ENCODE measurements at places on chromosomes 1 and 21.

DNA sequence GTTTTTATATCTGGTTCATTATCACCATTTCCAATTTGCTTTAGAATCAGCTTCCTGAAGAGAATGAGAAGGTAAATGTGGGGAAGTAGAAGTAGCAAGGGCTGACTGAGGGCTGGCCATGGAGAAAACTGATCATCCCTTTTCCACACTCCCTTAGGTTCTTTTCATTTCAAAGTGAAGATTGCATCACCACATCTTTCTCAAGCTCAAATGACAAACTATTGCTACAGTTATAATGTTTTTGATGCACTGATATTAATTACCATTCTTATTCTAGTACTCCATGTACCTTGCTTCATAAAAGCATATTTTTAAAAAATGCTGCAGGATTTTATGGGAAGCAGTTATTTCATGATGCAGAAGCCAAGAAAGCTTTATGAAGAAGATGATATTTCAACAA, 7.9 kb upstream of the AK5 start:
- no peak for DNase-seq

- DNase-seq: no peak
Measured at GRCh38 chr21:14866859-14867765, 197.7 kb downstream of the NRIP1 start.

DNA sequence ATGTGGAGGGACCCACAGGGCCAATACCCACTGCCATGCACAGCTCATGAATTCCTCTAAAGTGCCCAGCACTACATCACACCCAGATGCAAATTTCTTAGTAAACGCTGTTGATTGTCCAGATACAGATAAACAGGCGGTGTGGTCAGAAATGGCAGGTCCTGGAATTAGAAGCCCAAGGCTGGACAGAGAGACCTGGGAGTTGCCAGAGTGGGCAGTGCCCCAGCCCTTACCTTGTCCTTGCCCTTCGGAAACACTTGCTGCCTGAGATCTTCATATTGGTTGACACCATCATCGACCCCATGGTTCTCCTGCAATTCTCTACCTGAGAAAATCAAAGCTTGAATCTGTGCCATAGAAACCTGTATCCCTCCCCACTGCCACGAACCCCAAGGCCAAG, 149.3 kb upstream of the ETV3 start:
- DNase-seq: no peak

DNA sequence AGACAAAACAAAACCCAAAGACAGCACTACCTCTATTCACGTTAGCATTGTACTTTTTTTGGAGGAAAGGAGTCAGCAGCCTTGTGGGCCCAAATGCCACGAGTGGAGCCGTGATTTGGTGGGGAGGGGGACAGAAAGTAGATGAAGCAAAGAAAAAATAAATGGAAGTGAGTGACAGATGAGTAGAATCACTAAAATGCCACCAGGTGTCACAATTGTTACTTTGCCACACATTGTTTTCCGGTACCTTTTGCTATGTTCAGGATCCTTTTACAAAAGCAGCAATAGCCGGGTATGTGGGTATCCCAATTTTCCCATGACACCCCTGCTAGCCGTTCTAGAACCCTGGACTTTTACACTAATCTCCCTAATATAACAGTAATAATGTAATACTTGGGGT, 85.0 kb upstream of the AK4 start:
- DNase-seq: no peak

DNA sequence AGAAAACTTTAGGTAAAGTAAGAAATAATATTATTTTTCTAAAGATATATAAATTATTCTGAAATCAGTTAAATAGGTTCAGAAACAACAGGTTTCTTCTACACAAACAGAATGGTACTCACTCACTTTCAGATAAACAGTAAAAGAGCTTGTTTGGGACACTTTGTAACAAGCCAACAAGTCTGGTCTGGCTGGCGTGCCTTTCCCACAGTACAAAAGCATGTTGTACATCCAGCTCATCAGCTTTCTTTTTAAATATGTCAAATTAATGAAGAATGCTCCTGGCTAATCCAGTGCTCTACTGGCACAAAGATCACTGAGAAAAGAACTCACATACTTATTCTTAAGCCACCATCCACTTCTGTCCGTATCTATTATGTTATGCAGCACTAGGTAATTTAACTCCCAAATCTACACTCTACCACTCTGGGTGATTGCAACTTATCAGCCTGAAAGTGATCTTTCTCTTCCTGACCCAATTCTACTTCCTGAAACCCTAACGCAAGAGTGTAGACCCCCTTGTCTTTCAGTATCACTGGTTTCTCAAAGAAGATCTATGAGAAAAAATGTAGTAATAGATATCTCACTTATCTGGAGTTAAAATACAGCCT, 32.6 kb downstream of the TRIT1 start:
- DNase-seq: no peak

DNA sequence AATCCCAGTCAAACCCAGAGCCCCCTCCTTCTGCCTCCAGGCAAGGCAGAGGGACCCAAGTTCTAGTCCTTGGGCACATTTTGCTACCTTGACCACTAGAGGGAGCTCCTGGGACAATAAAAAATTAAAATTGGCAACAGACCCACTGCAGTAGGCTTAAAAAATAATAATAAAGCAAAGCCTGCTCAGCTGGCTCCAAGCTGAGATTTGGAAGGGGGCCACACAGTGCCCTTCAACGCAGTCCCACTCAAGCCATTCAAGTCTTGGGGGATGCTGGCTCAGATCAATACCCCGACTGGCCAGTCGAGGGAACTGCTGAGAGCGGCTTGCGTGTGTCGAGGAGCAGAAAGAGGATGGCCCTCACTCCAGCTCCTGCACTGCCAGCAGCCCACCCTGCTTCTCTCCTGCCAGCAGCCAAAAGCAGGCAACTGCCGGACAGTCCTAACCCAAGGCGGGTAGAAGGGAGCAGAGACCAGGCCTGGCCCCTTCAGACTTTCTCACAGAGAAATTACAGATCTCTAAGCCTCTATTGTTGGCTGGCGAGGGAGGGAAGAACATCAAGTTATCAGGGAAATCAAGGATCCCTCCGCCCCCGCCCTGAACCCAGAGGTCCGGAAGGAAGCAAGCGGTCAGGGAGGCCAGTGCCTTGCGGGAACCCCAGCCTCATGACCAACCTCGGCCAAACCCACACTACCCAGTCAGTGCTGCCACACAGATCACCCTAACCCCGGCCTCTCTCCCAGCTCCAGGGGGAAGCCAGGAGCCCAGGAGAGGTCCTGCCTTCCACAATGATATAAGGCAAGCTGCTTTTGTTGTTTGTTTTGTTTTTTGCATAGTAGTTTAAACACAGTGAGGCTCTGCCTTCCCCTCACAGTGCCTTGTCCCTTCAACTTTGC, 4.9 kb upstream of the ALDH4A1 start:
- DNase-seq: peak; percentile 52

DNA sequence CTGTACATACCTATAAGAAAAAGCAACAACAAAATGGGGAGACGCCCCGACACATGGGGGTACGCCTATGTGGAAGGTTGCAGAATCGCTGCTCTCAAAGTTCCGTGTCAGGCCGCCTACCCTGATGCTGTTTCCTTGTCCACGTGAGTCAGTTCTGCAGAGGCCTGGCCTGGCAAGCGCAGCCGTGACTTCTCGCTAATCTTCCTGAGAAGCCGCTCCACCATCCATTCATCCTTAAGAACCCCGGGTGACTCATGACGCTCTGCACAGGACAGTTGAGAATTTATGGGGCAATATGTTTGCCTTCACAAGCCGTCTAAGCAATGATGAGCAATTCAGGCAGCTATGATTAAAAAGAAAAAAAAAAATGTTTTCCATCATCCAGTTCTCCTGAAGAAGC, 122.3 kb upstream of the TMPRSS2 start:
- DNase-seq: no peak

- DNase-seq: no peak
Measured at GRCh38 chr1:30111431-30111830, 612.0 kb downstream of the MATN1 start.

DNA sequence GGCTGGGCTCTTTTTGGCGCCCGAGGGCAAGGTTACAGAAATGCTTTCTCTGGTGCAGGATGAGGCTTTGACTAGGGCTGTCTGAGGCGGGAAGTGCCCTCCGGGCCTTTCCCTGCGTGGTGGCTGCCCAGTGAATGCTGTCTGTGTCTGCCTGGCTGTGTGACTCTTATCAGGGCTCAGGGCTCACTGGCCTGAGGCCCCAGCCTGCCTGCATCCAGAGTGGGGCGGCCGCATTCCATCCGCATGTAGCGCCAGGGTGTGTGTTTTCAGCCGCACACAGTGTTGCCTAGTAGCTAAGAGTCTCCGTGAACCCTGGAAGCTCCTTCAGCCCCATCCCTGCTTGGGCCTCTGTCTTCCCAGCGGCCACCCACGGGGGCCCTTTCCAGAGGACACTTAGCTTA, 59.1 kb downstream of the FAAP20 start:
- no peak for DNase-seq

DNA sequence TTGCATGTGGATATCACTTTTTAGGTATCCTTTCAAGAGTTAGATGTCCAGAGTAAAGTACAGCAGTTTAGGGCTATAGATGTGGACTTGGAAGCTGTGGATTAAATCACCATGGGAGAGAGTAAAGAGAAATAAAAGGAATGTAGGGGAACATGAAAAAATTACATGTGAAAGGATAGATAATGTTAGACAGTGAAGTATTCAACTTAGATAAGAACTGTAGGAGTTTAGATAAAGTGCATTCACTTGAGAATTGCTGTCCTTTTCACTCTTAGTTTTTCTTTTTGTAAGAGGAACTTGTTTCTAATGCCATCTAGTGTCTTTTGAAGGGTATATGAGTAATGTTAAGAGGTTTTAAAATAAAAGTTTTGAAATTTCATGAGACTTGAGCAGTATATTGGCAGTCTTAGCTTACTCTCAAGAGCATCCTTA, 40.1 kb downstream of the MAST2 start:
- no peak for DNase-seq

DNA sequence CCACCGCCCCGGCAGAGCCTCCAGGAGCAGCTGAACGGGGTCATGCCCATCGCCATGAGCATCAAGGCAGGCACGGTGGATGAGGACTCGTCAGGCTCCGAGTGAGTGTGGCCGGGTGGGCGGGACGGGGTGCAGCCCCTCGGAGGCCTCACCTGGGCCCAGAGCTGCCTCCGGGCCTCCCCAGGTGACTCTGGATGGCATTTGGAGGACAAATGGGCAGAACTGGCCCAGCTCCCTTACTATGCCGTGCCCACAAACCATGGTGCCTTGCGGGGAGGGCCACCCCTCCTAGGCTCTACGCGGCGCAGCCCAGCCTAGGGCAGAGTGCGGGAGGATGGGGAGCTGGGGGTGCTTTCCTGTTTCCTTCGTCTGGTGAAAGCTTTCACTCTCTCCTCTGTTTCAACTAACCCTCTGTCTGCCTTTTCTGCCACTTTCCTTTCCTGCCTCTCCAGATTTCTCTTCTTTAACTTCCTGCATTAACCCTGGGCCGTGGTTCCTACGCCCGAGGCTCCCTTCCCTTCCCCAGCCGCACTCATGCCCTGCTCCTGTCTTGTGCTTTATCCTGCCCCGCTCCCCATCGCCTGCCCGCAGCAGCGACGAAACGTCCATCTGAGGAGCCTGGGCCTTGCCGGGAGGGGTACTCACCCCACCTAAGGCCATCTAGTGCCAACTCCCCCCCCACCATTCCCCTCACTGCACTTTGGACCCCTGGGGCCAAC, 9.2 kb downstream of the PSRC1 start:
- DNase-seq: no peak

DNA sequence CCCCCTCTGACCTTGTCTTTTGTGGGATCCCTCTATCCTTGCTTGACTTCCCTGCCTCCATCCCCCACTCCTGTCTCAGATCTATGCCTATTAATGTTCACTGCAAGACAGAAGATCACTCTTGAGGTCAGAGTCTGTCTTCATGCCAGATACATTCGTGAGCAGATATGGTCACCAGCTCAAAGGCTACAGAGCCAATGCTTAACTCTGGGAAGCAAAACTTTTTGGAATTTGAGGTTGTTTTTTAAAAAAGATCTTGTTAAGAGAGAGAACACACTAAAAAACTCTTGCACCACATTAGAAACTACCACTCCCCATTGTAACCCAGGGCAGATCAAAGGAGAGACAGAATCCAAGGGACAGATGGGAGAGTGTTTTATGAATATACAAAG, 17.1 kb upstream of the A3GALT2 start:
- DNase-seq: no peak

DNA sequence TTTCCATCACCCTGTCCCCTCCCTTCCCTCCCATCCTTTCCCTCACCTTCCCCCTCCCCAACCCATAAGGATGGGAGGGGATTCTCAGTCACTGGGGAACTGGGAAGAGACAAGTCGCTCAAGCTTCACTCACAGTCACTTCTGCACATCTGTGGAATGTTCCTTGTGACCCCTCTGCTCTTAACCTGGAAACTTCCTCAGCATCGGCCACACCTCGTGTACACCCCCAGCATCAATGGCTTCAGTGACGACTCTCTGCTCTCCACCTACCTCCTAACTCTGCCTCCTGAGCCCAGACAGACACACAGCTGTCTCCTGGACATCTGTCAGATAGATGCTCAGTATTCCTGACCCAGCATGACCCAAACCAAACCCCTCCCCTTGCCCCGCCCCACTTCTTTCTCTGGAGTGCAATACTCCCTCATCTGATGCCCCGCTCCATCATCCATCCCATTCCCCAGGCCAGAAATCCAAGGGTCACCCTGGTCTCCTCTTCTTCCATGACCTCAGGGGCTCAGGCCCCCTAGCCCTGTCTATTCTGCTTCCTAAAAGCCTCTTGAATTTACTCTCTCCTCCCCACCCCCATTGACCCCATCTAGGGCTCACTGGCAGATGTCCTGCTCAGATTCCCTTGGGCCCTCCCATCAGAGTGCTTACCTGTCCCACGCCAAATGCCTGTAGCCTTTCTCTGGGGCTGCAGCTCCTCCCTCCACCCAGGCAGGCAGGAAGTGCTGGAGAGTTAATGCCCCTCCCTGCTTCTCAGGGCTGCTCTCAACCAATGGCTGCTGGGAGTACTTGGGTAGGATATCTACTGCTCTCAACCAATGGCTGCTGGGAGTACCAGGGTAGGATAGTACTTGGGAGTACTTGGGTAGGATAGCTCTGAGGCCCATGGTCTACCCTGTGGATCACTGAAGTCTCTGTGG, 83.1 kb upstream of the CSF3R start:
- no peak for DNase-seq

DNA sequence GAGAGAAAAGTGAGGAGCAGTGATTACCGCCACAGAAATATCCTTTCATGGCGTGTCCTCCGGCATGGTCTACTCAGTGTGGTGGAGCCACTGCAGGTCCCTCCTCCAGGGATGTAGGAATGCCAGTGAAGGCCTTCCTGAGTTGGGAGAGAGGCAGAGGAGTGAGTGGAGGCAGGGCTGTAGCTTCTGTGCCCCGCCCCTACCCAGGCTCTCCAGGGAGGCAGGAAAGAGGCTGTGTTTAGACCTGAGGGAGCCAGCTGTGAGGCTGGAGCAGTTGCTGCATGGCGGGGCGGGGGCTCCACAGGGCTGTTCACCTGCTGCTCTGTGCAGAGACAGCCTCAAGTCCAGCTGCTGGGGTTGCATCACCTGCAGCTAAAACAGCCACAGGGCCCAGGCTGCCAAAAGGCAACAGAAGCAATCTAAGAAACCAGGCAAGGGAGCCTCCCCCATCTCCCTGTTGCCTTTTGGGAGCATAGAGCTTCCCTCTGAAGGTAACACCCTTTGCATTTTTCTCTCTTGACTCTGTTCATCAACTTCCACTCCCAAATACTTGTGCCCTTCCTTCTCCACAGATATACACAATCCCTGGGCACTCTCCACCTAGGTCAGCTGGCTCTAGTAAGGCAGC, 801 bp upstream of the ANXA9 start:
- no peak for DNase-seq

- peak; percentile 46 for DNase-seq
Measured at GRCh38 chr1:9494936-9495758, 44.1 kb upstream of the SLC25A33 start.
